Right renal pelvis (tissue), 4 donors: ENCODE measurements at places on chromosomes 2 and 18. TPM values are rescaled to one million over a fixed set of nuclear protein-coding genes. Genes with fewer than 3 reads are reported as not detected.

Gene OTOS
- polyA plus RNA-seq = not detected

Gene UBXN4
- polyA plus RNA-seq = 160 TPM

Gene GYPC
- polyA plus RNA-seq = 54.9 TPM

Gene BCL11A
- polyA plus RNA-seq = 16.4 TPM

Gene EGR4
- polyA plus RNA-seq = not detected

Gene CFAP53
- 3.9 TPM for polyA plus RNA-seq

Gene HTR2B
- polyA plus RNA-seq = 16.5 TPM

Gene VWA3B
- polyA plus RNA-seq = 0.16 TPM

Gene CXCR1
- polyA plus RNA-seq = not detected
